ENCODE measurements at places on chromosomes 16 and 17. TPM values are rescaled to one million over a fixed set of nuclear protein-coding genes. Genes with fewer than 3 reads are reported as not detected.

GPRC5B gene
- 51.2 TPM for total RNA-seq

CCL1 gene
- total RNA-seq, result not detected

NLGN2 gene
- 12.5 TPM for total RNA-seq

CLEC10A gene
- not detected for total RNA-seq

KRT36 gene
- not detected for total RNA-seq

TBC1D3B gene
- not detected for total RNA-seq

SULT1A2 gene
- total RNA-seq, result 4.7 TPM

KRT33A gene
- not detected for total RNA-seq

RDM1 gene
- total RNA-seq, result not detected

NACA2 gene
- total RNA-seq, result not detected

MBTD1 gene
- total RNA-seq, result 5.0 TPM

DNAI2 gene
- not detected for total RNA-seq

MEFV gene
- total RNA-seq, result not detected

ERN1 gene
- total RNA-seq, result 5.2 TPM

DRC3 gene
- 0.65 TPM for total RNA-seq

RAB11FIP4 gene
- total RNA-seq, result under 0.01 TPM

NOTUM gene
- not detected for total RNA-seq

IL17C gene
- not detected for total RNA-seq

RSKR gene
- 0.81 TPM for total RNA-seq

RAB40C gene
- 18.6 TPM for total RNA-seq

KCNH6 gene
- not detected for total RNA-seq

TMEM106A gene
- total RNA-seq, result 3.9 TPM

CCDC92B gene
- total RNA-seq, result not detected

ABCA8 gene
- 58.2 TPM for total RNA-seq

METTL2A gene
- 11.3 TPM for total RNA-seq

EVPLL gene
- total RNA-seq, result not detected

SMIM5 gene
- total RNA-seq, result not detected

OMG gene
- total RNA-seq, result not detected

MT4 gene
- total RNA-seq, result not detected

LGALS9 gene
- total RNA-seq, result under 0.01 TPM

RAPGEFL1 gene
- 2.3 TPM for total RNA-seq

KRTAP9-8 gene
- total RNA-seq, result not detected

NLE1 gene
- total RNA-seq, result 7.8 TPM

CTF1 gene
- 0.54 TPM for total RNA-seq

GAS2L2 gene
- total RNA-seq, result 0.18 TPM

Data from cardiac atrium fibroblast (primary cell).